ENCODE measurements at places on chromosomes 5 and 9. TPM values are rescaled to one million over a fixed set of nuclear protein-coding genes. Genes with fewer than 3 reads are reported as not detected.

DNA sequence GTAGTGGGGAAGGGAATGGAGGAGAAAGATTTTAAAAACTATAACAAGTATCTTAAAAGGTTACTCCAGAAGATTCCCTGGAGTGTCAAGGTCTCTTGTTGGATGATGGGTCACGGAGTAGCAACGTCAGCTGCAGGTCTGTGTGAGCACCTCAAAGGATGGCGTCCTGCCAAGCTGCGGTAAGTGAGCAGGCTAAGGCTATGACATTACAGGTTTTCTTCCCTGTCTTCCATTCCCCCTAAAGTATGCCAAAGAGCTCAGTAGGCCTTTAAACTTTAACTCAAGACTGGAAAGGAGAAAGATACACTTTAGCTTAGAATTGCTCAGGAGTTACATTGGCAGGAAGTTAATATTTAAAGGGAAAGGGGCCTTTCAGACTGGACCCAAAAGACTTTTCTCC is 17.5 kb downstream of the SPOCK1 start:
- DNase-seq: no peak
- H3K4me3 ChIP-seq: no peak overlapping the region
- H3K27me3 ChIP-seq: no peaks in the 10 kb centered on the region
- H3K4me1 ChIP-seq: peaks cover 5% of the 10 kb centered on the region
- no peaks in the 10 kb centered on the region for H3K36me3 ChIP-seq

- H3K27me3 ChIP-seq: no peaks in the 10 kb centered on the region
- no peaks in the 10 kb centered on the region for H3K36me3 ChIP-seq
- no peaks in the 10 kb centered on the region for H3K4me1 ChIP-seq
- H3K4me3 ChIP-seq: no peak overlapping the region
- DNase-seq: no peak
Observed at GRCh38 chr9:93668261-93668871, 92.0 kb downstream of the PHF2 start.

DNA sequence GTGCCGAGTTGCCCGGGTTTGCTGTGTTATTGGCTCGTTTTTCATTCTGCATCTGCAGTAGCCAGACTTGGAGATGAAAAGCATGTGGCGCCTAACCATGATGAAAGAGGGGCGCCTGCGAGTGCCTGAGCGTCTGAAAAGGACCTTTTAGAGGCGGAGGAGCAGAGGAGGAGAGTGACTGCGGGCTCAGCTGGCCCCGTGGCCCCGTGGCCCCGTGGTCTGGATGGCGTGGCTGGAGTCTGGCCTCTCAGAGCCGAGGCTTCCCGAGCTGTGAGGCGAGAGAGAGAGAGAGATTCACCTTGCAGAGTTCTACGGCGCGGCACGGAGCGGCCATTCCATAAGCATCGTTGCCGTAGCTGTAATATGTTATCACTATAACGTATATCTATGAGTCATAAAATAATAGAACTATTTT is 55.3 kb upstream of the RNU6ATAC start:
- H3K4me3 ChIP-seq: no peak overlapping the region
- no peaks in the 10 kb centered on the region for H3K4me1 ChIP-seq
- no peaks in the 10 kb centered on the region for H3K36me3 ChIP-seq

GRCh38 chr5:50547303-50547702 is 106.2 kb upstream of the EMB start:
- no peaks in the 10 kb centered on the region for H3K27me3 ChIP-seq
- DNase-seq: no peak
- H3K4me1 ChIP-seq: no peaks in the 10 kb centered on the region
- no peak overlapping the region for H3K4me3 ChIP-seq
- no peaks in the 10 kb centered on the region for H3K36me3 ChIP-seq
- H3K27ac ChIP-seq: no peak overlapping the region

The ENG gene
- 1.1 TPM for total RNA-seq
